ENCODE measurements at places on chromosomes 5 and 9.

DNA sequence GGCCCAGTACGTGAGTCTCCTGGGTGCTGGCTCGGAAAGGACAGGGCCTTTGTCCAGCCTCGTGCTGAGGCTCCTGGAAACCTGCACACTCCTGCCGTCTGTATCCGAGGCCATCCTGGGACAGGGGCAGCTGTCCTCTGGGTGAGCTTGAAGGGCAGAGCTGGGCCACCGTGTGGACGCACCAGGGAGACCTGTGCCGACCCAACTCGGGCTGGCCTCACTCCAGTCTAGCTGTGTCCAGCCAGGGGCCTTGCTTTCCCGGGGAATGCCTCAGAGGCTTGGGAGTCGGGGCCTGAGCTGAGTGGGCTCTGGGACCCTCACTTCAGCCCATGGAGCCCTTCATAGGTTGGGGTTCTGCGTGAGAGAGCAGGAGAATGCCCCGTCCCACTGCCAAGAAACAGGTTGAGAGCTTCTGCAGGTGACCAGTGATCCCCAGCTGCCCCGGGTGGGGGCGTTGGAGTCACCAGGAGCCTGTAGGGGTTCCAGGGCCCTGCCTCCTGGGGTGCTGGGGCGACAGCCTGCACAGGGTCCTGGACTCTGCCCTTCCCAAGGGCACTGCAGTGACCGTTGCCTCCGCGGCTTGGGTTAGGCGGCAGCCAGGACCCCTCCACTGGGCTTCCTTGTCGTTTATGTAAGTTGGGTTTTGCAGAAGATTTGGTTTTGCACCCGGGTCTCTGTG, 60.1 kb downstream of the COL5A1 start:
- no peak for DNase-seq

DNA sequence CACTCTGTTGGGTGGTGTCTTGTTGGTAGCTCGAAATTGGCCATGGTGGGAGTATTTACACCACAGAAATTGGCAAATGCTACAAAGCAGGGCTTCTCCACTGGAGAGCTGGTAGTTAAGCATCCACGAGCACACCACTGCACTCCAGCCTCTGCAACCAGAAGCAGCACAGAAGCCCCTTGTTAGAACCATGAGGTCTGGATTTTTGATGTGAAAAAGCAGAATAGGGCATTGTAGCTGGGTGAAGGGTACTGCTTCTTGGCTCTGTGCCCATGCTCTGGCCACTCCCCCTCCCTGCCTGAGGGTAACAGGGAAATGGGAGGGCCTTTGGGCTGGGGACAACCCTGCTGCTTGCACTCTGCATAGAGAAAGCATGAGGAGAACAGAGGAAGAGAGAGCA, 81.2 kb upstream of the UBTD2 start:
- no peak for DNase-seq

GRCh38 chr9:5529683-5530221, 19.4 kb downstream of the PDCD1LG2 start:
- no peak for DNase-seq

DNA sequence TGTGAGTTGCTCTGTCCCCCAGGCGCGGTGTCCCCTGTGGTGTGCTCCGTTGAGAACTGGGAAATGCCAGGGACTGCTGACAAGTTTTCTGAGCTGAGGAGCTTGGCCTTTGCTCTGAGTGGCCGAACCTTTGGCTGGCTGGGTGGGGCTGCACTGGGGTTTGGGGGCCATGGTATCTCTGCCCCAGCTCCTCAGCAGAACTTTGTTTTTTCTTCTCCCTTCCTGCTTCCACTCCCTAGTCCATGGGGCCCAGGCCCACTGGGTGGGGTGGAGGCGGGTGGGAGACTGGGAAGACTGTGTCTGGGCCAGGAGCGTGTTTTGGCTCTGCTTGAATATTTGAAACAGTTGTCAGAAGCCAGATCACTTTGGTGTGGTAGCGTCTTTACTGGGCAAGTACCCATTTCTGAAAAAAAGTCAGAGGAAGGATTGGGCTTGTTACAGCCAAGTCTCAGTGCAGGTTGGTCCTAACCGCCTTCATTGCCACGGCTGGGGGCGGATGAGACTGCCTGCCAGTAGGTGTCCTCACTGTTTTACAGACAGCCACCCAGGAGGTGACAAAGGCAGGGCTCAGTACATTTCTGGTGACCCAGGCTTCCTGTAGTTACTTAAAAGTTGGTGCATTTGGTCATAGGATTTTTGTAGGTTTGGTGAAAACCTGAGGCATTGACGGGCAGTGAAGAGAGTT, 92.7 kb downstream of the DAB2IP start:
- DNase-seq = no peak

DNA sequence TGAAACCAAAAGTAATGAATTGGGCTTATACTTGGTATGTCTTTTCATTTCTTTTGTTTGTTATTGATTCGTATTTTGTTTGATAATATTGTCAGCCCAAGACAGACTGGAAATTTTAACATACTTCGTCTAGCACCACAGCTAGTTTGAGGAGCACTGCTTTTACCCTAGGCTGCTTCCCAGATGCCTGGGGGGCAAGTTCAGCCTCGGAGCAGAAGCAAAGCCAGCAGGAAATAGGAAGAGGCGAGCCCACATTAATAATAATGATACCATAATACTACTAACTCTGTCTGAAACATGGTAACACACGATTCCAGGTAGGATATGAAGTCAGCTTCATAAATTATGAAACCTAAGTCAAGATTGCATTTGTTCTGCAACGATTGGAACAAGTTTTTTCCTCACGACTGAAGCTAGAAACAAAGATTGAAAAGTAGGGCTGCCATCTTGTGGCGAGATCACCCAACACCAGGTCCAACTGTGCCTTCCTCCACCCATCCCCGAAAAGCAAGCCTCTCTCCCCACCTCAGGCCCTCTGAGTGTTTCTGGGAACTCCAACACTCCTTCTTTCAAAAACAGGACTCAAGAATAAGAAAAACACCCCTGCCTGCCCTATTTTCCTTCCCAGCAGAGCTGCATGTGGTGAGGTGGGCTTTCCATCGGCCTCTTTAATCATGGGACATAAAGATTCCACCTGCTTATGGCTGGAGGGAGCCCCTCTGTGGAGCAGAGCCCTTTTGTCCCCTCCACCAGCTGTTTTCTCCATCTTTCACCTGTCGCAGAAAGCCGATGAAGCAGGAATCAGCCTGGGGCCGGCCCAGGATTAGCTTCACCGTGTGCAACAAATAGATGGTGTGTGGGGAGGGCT, 236.4 kb downstream of the CAAP1 start:
- no peak for DNase-seq

GRCh38 chr5:53882676-53883031, 322.2 kb downstream of the NDUFS4 start:
- DNase-seq = no peak

DNA sequence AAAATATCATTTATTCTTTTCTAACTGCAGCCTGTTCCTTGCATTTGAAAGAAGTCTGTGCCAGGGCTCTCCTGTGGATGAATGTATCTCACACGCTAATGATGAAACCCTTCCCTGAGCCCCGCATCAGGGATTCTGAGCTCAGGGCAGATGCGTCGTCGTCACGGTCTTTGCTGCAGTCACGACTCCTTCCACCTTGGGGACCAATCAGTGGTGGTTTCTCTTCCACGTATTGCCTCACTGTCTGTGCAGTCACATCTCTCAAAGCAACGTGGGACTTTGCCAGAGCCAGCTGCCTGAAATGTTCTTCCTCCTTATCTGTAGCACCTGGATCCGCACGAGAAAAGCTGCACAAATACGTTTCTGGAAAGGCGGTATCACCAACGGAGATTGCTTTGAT, 13.9 kb upstream of the UBE2QL1 start:
- no peak for DNase-seq

GRCh38 chr5:150155258-150156026, at the start of gene PDGFRB:
TSS of gene PDGFRB (minus strand) at chr5:150155845. CDS start at chr5:150137047, 18,798 bp downstream.
- DNase-seq = peak; percentile 10

DNA sequence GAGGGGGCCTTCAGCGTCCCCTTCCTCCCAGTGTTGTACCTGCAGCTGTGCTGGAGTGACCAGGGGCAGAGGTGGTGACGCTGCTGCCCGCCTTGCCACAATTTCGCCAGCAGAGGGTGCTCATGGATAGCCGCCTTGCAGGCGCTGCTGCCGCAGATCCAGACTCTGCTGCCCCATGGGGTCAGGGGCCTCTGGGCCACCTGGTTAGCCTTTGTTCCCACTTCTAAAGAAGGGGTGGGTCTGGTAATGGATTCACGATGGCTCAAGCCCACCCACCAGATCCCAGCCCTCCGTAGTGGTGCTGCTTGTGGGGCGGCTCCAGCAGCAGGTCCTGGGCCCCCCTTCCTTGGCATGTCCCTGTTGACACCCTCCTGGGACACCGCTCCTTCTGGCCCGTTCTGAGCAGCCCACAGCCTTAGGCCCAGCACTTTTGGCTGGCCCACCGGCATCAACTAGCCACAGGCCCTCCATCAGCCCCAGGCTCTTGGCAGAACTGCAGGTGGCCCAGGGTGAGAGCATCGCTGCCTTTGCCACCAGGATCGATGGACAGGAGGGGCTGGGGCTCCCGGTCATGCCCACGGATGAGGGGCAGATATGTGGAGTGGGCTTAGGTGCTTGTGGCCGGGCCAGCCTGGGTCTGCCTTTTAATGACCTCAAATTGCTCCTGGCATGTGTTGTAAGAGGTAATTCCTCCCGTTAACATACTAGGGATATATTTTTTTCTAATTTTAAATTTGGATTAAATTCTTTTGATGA, 57.2 kb downstream of the COL5A1 start:
- peak; percentile 8 for DNase-seq

DNA sequence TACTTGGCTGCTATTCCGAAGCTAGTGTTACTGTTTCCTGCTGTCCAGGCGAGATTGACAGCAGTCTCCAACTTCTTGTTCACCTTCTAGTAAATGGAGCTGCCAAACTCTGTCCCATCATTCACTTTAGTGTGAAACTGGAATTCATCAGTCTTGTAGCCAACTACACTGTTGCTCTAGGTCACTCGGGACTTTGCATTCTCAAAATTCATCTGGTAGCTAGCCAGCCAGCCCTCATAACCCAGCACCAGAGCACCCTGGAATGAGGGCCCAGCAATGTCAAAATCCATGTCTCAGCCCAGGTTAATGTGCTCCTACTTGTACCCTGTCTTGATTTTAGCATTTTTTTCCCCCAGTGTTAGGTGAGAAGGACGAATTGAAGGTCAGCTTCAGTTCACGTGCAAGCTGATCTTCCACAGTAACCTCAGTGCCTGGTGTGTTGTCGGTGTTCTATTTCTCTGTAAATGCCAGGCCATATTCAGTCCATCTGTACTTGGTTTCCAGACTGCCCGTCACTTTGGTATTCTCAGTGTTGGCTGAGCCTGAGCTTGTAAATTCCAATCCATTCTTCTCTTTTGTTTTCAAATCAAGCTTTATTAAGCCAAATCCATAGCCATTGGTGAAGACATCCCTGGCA, 28.9 kb downstream of the ZNF169 start:
- DNase-seq = no peak

DNA sequence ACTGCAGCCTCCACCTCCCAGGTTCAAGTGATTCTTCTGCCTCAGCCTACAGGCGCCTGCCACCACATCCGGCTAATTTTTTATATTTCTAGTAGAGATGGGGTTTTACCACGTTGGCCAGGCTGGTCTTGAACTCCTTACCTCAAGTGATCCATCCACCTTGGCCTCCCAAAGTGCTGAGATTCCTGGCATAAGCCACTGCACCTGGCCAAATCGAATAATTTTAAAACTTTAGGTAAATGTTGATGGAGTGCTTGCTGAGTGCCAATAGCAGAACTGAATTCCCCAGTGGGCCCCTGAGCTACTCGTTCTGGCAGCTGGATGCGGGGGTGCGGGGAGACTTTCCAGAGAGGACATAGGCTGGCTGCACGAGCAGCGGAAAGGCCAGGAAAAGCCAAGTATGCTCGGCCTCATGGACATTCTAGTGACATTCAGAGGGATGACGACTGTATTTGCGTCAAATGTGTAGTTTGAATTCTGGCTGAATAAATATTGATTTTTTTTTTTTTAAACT, 16.8 kb downstream of the TRAF2 start:
- DNase-seq = no peak

DNA sequence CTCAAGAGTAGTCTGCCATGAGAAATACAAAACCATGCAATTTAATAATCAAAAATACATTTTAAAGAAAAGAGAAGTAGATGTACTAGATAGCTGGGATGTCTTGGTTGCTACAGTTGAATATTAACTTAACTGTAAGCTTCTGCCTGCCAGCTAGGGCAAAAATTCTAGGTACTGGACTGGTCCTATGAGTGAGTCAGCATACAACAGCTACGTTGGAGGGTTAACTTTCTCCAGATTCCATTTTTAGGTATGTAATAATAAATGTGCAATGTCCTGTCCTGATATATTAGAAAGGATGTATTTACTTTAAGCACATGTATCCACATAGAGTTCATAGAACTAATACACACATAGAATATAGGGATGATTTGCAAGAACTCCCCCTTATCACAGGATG, 230.1 kb downstream of the CAAP1 start:
- DNase-seq = no peak

DNA sequence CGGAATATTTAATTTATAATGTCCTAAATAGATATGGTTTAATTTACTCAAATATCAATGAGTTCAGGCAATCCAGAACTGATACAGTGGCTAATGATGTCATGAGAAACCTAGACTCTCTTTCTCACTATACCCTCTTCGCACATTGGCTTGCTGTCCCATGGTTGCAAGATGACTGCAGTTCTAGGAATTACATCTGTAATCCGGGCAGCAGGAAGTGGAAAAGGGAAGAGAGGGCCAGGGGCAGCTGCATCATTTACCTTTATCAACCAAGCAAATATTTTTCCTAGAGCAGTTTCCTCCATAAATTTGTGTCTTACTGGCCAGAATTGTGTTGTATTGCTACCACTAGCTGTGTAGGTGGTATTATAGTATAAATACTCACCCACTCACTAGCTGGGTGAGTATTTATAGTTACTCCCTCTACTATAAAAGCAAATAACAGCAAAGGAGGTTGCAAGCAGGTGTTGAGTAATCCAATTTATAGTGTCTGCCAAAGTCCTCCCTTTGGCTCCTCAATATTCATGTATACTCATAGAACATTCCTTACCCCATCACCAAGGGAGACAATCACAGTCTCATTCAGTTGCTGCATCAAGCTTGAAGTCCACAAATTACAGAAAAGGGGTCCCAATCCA, 168.8 kb downstream of the DROSHA start:
- no peak for DNase-seq

- DNase-seq = no peak
Measured at GRCh38 chr5:19927919-19928318, 60.1 kb downstream of the CDH18 start.

DNA sequence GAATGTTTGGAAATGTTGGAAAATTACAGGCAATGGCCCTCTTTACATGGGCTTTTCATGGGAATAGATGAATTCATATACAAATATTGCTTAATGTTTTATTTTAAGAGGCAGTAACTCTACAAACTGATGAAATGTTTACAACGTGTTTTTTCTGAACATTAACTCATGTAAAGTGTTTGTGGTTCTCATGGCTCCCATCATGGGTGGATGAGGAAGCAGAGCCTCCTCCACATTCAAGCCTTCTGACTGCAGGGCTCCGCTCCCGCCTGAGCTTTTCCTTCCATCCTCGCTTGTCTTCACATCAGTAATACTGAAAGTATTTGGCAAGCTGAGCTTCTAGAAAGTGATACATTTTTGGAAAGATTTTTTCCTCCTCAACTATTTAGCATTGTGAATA, 204.2 kb downstream of the ARHGAP26 start:
- DNase-seq = no peak

GRCh38 chr9:84293001-84293798, 47.4 kb downstream of the SLC28A3 start:
- no peak for DNase-seq
